ENCODE measurements at places on chromosomes 6 and 20.

DNA sequence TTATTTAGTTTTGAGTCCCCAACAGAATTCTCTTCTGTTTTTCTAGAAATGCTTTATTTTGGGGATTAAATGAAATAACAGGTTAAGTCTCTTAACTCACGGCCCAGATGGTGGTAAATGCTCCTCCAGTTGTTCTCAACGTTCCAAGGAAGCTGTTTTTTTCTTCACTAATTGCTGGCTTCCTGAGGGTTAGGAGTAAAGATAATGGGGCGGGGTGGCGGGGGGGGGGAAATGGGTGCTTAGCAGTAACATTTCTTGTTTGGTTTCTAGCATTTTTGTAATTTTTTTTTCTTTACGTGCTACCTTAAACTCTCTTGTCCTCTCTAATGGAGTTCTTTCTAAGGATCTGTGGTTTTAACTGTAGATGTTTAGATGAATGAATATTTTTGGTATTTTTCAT is 2.2 kb downstream of the SRSF3 start:
- no peak for DNase-seq

DNA sequence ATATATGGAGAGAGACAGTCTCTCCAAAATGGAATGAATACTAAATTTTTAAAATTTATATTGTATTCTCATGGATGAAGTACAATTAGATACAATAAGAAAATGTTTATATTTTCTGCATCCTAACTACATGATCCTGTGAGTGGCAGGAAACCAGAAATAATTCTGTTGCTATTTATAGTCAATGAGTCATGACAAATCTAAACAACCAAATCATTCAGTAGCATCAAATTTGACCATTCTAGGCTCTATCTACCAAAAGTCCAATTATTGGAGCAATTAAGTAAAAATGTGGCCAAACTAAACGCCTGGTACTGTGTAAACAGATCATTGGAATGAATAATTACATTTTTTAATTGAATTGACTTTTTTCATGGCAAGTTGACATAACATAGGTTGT is 959.8 kb downstream of the EPHA7 start:
- no peak for DNase-seq

DNA sequence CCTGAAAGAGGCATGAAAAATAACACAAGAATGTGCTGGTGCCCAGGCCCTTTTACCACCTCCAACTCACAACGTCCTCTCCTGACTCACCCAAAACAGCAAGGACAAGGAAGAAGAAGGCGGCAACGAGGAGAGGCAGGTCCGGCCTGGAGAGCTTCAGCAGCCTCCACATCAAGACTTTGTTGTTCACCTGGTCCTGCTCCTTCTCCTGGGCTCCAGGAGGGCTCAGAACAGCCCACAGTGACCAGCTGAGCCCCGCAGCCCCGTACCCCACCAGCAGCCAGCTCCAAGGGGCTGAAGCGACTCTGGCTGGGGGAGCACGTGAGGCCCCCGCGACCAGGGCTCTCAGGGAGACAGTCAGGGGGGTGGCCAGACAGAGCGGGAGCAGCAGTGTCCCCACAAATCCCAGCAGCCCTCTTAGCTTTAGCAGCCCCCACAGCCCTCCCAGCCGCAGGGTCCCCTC is 857 bp downstream of the TAP2 start:
- no peak for DNase-seq

GRCh38 chr6:44868910-44869309 is 459.2 kb upstream of the RUNX2 start:
- no peak for DNase-seq

All from activated naive CD8-positive, alpha-beta T cell treated with anti-CD3 and anti-CD28 coated beads for 36 hours (primary cell).